ENCODE measurements at places on chromosomes 12 and 14.
A peak's percentile ranks its signal among the peaks of the same experiment; 100 is the strongest.

DNA sequence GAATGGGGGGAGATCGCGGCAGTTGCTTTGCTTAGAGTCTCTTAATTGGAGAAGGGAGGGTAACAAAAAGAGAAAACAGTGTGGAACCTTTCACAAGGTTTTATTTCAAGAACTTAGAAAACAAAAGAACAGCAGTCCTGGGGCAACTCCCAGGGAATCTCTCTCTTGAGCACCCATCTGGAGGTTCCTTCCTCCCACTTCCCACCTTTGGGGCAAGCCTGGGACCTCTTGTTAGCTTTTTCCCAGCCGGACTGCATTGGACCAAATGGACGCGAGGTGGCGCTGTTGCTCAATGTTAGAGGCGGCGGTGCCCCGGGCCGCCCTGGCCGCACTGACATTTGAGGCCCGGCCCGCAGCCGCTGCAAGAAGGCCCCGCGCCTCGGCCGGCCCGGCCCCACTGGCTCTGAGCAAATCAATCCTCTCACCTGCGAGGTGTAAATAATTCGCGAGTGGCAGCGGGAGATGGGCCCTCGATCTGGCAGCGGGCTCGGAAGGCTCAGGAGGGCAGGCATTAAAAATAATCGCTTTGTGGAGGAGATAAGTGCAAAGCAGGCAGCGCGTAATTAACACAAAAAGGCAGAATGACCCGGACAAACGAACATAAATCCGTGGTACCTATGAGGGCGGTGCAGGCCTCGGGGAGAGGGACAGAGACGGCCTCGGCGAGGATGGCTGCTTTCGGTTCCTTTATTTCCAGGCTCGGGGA, 2.8 kb upstream of the HOXC8 start:
- peak; percentile 79 for DNase-seq

DNA sequence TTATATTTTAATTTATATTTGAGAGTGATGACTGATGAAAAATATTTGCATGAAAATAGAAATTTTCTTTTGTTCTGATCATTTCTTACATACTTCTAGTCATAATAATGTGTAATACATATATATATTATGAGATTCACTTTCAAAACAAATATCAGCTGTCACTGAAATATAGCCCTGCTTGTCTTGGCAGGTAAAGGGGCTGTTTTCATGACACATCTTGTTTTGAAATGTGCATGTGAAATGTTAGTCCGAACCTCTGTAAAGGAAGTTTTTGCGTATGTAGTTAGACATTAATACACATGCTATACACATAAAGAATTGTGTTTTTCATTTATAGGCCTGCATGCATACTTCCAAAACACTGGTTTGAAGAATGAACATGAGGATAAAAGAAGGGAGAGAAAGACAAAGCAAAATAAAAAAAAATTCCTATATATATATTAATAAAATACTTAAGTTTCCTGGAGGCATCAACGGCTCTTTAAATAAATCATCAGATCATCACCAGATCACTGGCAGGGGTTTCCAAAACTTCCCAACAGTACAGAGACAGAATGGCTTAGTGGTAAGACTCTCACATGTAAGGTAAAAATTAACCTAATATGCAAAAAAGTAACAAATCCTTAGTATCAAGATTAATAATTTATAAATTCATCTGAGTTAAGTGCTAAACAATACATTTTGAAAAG, 60.1 kb downstream of the SEL1L start:
- DNase-seq: no peak

DNA sequence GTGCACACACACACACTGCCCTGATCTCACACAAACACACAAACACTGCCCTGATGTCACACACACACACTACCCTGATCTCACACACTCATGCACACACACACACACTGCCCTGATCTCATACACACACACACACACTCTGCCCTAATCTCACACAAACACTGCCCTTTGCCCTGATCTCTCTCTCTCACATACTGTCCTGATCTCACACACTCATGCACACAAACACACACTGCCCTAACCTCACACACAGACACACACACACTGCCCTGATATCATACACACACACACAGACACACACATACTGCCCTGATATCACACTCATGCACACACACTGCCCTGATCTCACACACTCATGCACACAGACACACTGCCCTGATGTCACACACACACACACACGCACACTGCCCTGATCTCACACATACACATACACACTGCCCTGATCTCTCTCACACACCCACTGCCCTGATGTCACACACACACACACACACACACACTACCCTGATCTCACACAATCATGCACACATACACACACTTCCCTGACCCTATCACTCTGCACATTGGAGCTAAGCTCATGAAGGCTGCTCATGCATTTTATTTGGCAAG, 97.6 kb upstream of the DIO3 start:
- no peak for DNase-seq

- no peak for DNase-seq
These were observed 508 bp upstream of the KCNH5 start for GRCh38 chr14:63045612-63046320.

- no peak for DNase-seq
These were observed 7.8 kb downstream of the SPRYD4 start for GRCh38 chr12:56476143-56476542.

DNA sequence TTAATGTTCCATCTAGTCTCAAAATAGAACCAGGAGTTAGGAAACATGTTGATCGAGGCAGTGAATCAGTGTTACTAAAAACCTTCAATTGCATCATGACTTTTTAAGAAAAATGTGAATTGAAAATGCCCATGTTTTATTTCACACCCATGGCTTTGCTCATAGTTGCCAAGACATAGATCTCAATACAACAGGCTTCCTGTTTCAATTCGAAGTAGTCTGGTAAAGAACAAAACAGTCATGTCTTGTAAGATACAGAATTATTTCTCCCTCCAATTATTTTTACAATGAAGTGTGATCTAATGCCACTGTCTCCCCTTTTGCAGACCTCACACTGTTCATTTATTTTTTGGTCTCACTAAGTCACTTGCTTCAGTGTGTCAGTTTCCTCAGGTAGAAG, 44.6 kb upstream of the FAR2 start:
- no peak for DNase-seq

- DNase-seq: peak; percentile 50
These were observed at the start of gene KIF5A for GRCh38 chr12:57549909-57550640. Gene KIF5A (plus strand): TSS chr12:57550044. CDS start chr12:57550272, 228 bp downstream.

- DNase-seq: no peak
These were observed 71.0 kb downstream of the DAD1 start for GRCh38 chr14:22518073-22518472.
